ENCODE measurements at places on chromosomes 12 and 14. TPM values are rescaled to one million over a fixed set of nuclear protein-coding genes. Genes with fewer than 3 reads are reported as not detected.
A peak's percentile ranks its signal among the peaks of the same experiment; 100 is the strongest.

DNA sequence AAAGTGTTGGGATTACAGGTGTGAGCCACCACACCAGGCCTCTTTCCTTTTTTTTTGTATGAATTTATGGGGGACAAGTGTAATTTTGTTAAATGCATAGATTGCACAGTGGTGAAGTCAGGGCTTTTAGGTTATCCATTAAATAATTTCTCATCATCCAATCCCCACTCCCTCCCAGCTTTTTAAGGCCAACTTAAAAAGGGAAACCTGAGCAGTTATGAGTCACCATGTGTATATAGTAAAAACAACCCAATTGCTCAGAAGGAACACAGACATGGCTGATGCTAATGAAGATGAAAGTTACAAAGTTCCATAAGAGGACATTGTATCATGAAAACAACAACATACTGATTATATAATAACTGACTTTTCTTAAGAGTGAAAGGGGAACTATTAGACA is 25.6 kb upstream of the ARID2 start:
- no peak for DNase-seq

- peak; percentile 59 for DNase-seq
Measured at GRCh38 chr14:74502236-74503019, 8.9 kb downstream of the ISCA2 start.

Gene PLBD1
- polyA plus RNA-seq, result 0.98 TPM

GRCh38 chr12:91249518-91250272 is 67.1 kb upstream of the DCN start:
- no peak for DNase-seq

DNA sequence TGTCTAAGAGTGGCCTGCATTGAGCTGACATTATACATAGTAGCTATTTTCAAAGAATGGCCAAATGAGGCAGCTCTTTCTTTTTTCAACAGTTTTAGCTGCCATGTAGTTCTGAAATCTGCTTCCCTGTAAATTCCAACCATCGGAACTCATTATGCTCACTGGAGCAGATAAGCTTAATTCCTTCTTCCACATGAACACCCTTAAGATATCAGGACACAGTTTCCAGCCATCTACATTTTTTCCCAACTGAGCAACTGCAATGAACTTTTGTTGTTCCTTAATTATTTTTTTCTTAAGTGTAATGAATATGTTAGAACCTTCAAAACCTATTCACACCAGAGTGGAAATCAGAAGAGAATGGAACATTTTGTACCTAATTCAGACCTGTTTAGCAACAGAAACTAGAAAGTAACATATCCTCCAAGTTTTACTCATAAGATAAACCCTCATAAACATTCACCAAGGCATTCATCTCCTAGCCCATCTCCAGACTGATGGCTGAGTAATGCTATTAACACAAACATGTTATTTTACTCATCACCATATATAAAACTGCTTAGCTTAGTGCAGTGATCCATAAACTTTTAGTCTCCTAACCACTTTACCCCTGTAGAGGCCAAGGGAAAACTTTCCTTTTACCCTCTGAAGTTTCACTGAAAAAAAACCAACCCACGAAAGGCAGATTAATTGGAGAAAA is 296.1 kb upstream of the SYT1 start:
- DNase-seq, result peak; percentile 65

DNA sequence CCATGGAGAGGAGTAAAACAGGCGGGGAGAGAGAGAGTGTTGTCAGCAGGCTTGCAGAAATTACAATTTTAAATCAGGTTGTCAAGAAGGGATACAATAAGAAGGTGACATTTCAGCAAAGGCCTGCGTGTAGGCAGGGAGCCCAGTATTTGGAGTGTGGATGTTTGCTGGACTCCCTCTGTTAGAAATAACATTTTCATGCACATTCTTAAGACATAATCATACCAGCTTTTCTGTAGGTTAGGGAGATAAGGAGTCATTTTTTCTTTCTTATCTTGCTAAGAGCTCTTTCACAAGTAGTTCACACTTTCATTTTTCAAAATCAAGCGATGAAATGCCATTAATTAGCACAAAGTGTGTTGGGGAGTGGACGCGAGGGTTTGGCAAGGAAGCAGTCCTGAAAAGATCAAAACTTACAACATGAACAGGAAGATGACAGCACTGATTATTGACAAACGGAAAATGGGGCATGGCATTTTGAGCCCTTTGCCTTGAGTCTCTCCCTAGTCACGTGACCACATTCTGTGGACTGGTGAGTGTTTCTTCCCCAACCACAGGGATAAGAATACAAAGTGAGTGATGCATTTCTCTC is 160.2 kb downstream of the DAD1 start:
- DNase-seq, result peak; percentile 47

- no peak for DNase-seq
Measured at GRCh38 chr12:40286583-40286982, 61.8 kb downstream of the LRRK2 start.
